ENCODE measurements at places on chromosomes 4 and X.

GRCh38 chr4:56908206-56909085, 746 bp downstream of the REST start:
- DNase-seq: peak; percentile 71

DNA sequence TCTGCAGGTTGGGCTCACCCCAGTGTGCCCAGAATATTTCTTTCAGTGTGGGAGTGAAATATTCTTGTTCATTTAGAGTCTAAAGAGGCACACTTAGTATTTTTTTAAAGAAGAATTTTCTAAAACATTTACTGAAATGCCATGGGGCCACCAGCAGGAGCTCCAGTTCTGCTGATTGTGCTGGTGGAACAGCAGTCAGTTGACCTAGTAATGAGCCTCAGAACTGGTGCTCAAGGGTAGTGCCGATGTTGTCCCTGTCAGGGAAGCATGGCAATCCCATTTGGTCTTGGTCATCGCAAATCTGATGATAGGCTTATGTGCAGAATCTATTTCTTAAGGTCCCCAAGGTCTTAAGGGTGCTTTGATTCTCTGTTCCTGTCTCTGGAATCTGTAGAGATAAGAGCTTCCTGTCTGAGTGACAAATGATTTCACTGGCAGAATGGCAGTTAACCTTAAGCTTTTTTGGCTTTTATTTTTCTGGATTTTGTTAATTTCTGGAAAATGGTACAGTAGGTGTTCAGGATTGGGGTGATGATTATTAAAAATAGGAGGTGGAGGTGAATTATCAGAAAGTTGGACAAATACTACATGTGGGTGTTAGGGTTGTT, 31.3 kb downstream of the JADE1 start:
- DNase-seq: no peak

DNA sequence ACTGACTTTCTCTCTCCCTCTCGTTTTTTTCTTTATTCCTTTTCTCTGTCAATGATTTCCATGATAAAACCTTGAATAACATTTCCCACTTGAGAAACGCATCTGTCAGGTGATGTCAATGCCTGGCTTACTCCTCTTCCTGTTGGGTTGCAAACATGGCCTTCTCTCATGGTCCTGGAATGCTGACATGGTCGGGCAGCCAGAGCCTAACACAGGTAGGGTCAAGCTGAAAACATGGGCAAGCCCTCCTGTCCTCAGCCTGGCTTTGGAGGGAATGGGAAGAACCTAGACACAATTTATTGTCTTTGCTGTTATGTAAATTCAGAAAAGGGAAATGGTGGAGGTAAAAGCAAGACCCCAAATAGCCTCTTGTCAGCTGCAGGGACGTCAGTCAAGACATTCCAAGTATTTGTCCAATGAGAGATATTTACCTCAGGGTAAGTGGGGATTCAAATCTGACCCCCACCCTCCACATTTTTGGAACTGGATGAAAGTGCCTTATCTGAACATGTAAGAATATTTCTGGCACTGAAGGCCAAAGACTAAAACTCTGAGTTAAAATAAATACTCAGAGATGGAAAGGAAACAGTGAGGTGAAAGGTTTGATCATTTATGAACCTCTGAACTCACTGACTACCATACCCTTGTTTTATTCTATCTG, 473.8 kb downstream of the SPRY1 start:
- DNase-seq: no peak

- no peak for DNase-seq
Measured at GRCh38 chr4:120749445-120750151, 172.9 kb downstream of the PRDM5 start.

DNA sequence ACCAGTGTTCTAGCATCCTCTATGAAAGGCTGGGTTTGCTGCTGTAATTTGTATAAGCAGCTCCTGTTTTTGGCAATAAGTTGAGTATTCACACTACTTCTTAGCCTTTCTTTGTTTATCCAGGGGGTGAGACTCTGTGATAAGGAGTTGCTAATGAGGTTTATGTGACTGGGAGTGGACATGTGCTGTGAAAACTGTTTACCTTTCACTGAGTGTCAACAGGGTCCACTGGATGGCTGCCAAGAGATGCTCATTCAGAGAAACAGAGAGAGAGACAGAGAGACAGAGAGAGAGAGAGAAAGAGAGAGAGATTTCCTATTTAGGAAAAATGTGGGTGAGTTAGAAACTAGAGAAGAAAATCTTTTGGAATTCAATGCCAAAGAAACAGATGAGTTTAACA, 233.9 kb downstream of the CHIC2 start:
- no peak for DNase-seq

- DNase-seq: no peak
Measured at GRCh38 chr4:8921465-8921864, 49.8 kb upstream of the HMX1 start.

DNA sequence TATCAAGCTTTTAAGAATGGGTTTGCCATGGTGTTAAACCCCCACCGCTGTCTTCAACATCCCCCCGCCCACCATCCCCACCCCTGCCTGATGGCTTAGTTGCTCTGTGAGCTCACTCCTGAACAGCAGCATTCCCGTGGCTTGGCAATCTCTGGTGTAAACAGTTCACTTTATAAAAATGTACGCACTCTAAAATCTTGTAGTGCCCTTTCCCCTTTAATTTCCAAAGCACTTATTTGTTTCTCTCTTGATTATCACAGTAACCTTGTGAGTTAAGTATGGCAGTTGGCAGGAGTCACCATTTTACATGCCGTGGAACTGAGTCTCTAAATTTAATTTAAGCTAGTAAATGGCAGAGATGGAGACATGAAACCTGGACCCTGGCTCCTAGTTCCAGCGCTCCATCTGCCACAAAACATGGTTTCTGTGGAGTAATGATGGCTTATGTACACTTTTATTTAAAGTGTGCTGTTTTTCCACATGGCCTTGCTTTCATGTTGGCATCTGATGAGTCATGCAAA, 123.1 kb downstream of the AFF1 start:
- DNase-seq: no peak

GRCh38 chrX:132488180-132488705, 595 bp downstream of the MBNL3 start:
- no peak for DNase-seq

DNA sequence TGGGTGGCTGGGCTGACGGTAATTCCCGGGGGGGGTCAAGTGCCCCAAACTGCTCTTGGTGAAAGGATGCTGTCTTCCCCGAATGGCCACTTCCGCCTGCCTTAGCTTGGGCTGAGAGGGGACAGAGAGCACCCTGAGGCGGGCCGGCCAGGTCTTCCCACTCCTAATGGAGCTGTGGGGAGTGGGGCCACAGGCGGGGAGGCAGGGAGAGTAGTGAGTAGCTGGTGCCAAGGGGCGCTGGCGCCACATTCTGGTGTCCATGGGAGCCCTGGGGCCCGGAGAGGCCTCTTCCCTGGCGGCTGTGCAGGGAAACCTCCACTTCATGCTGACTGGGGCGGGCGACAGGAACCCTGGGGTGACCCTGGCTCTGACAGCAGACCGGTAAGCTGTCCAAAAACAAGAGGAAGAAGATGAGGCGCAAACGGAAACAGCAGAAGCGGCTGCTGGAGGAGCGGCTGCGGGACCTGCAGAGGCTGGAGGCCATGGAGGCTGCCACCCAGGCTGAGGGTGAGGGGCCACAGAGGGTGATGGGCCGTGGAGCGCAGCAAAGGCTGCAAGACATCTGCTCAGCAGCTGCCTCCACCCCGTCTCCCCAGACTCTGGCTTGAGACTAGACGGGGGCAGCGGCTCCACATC, 2.7 kb downstream of the SRPK3 start:
- DNase-seq: no peak

GRCh38 chr4:121977251-121978171, 25.7 kb upstream of the TRPC3 start:
- no peak for DNase-seq

DNA sequence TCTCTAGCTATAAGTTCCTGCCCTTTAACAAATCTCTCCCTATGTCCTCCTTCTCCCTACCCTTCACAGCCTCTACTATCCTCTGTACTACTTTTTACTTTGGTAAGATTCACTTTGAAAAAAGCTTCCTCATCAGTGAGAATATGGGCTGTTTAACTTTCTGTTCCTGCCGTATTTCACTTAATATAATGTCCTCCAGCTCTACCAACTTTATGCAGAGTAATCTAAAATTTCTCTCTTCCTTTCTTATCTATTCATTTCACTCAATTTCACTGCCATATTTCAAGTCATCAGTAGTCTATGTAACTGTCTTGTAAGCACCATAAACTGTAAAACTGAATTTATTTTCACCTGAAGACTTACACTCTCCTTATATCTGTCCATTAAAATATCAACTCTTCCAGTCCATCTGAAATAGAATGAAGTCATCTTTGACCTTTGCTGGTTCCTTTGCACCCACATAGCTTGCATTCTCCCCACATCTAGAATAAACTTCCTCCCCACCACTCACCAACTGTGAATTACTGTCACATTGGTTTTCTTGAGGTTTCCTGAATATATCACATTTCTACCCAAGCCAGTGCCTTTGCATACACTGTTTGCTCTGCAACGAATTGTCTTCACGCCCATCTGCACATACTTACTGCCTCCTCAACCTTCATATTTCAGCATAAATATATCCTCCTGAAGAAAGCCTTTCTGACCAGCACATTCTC, 54.6 kb downstream of the ARAP2 start:
- no peak for DNase-seq

- no peak for DNase-seq
Measured at GRCh38 chr4:181420950-181421349, 822.3 kb upstream of the TENM3 start.

Measured in activated gamma-delta T cell (primary cell).